ENCODE measurements at places on chromosomes 3 and 15. TPM values are rescaled to one million over a fixed set of nuclear protein-coding genes. Genes with fewer than 3 reads are reported as not detected.

DNA sequence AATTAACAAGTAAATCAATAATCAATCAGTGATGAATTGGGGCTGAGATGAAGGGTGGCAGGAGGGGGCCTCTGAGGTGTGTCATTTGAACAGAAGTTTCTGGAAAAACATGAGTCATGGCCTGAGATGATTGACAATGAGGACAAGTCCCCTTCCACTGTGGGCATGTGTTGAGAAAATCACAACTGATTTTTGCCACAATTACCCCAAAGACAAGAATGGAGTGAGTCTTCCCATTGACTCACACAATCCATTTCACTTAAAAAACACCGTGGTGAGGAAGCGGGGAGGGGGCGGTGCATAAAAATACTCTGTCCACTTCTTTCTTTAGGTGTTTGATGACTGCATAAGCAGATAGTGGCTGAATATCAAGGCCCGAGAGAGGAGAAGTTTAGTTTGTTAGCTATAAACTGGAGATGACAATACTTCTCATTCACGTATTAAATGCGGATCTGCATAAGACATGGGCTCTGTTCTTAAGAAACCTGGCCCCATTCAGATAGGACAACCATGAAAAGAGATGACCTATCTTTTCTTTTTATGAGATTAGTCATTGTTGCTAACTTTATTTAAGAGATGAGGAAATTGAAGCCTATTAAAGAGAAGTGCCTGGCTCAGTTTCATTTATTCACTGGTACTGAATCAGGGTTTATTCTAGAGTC is 34.7 kb downstream of the SHC4 start:
- H3K36me3 ChIP-seq = peaks cover 13% of the 10 kb centered on the region
- no peak overlapping the region for H3K4me3 ChIP-seq
- H3K27me3 ChIP-seq = peaks cover 9% of the 10 kb centered on the region
- peak overlapping the region; percentile 84 for H3K27ac ChIP-seq

GRCh38 chr3:20280257-20280656 is 94.3 kb upstream of the SGO1 start:
- peaks cover 9% of the 10 kb centered on the region for H3K4me1 ChIP-seq
- H3K36me3 ChIP-seq = peaks cover 8% of the 10 kb centered on the region
- H3K4me3 ChIP-seq = no peak overlapping the region
- peaks cover 2% of the 10 kb centered on the region for H3K27me3 ChIP-seq
- peak; percentile 20 for DNase-seq

The SORD gene
- total RNA-seq = 28.7 TPM

The AP3B2 gene
- 0.16 TPM for total RNA-seq

DNA sequence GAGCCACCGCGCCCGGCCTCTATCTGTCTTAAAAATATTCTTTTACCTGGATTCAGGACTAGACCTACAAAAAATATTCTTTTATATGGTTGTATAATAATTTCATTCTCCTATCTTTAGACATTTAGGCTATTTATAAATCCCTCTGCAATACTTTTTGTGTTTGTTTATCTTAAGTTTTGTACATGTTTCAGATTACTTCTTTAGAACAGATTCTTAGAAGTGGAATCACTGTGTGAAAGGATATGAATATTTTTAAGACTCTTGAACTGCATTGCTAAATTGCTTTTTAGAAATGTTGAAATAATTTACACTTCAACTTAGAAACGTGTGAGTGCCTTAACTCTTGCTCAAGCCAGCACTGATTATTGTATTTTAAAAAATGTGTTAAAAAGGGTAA is 131.3 kb upstream of the PTX3 start:
- H3K36me3 ChIP-seq = no peaks in the 10 kb centered on the region
- no peak overlapping the region for H3K4me3 ChIP-seq
- no peaks in the 10 kb centered on the region for H3K27me3 ChIP-seq
- H3K27ac ChIP-seq = no peak overlapping the region
- no peak for DNase-seq

GRCh38 chr3:157590273-157590672 is 87.1 kb upstream of the VEPH1 start:
- no peak overlapping the region for H3K27ac ChIP-seq
- H3K36me3 ChIP-seq = no peaks in the 10 kb centered on the region
- peaks cover 6% of the 10 kb centered on the region for H3K27me3 ChIP-seq
- no peaks in the 10 kb centered on the region for H3K4me1 ChIP-seq
- DNase-seq = no peak

GRCh38 chr15:32641517-32642059 is at the start of gene SCG5:
Gene SCG5 (plus strand): TSS chr15:32641710. CDS start chr15:32643593, 1,883 bp downstream.
- H3K36me3 ChIP-seq = peaks cover 23% of the 10 kb centered on the region
- H3K27ac ChIP-seq = no peak within 1 kb of the TSS
- no peak for DNase-seq
- no peaks in the 10 kb centered on the region for H3K4me1 ChIP-seq

DNA sequence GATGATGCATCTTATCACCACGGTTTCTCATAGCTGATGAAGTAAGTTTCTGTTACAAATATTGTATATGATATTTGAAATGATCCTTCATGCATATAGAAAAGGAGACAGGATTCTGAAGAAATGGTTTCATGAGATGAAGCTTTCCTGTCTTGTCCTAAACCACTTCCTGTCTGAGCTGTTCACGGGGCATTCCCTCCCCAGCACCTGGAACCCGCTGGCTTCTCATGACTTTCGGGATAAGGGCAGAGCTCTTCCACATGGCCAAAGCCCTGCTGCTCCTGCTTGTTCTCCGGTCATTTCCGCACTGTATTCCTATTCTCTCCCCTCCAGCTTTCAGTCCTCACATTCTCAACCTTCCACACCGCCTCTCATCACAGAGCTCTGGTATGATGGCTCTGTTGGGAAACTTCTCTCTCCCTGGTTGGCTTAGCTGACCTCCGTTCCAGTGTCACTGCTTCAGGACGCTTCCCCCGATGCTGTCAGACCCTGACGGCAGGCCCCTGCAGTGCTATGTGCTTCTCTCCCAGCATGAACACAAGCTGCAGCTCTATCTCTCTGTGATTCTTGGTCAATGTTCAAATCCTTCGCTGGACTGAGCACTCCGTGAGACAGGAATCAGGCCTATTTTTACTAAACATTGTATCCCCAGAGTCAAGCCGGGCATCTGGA is 86.9 kb upstream of the HERC1 start:
- H3K27me3 ChIP-seq = no peaks in the 10 kb centered on the region
- no peak overlapping the region for H3K27ac ChIP-seq
- no peak overlapping the region for H3K4me3 ChIP-seq
- no peaks in the 10 kb centered on the region for H3K36me3 ChIP-seq
- H3K4me1 ChIP-seq = peaks cover 13% of the 10 kb centered on the region

GRCh38 chr15:100158356-100158755 is 183.4 kb downstream of the ADAMTS17 start:
- H3K4me1 ChIP-seq = no peaks in the 10 kb centered on the region
- DNase-seq = no peak
- H3K27ac ChIP-seq = no peak overlapping the region
- H3K27me3 ChIP-seq = no peaks in the 10 kb centered on the region
- H3K4me3 ChIP-seq = no peak overlapping the region

GRCh38 chr3:23385327-23385726 is 182.2 kb downstream of the UBE2E2 start:
- H3K36me3 ChIP-seq = peaks cover 3% of the 10 kb centered on the region
- DNase-seq = no peak
- no peak overlapping the region for H3K27ac ChIP-seq
- no peaks in the 10 kb centered on the region for H3K4me1 ChIP-seq

GRCh38 chr3:152539191-152539764 is 270.5 kb downstream of the MBNL1 start:
- H3K27me3 ChIP-seq = peaks cover 14% of the 10 kb centered on the region
- H3K36me3 ChIP-seq = no peaks in the 10 kb centered on the region
- no peak overlapping the region for H3K4me3 ChIP-seq

DNA sequence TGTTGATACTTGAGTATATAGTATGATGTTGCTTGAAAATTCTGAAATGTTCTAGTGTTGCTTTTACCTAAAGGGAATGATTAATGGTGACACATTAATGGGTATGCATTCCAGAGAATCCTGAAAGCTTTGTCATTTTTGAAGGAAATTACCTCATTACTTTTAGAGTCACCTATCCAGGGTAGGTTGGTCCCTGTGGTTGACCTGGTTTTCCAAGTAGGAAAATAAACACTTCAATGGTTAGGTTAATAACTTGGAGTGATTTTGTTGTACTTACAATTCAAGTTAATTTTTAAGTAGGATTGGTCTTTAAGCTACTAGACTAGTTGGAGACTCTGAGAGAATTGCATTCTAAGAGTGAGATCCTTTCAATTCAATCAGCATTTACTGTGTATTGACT is 31.0 kb downstream of the MITF start:
- H3K27me3 ChIP-seq = no peaks in the 10 kb centered on the region
- H3K4me1 ChIP-seq = no peaks in the 10 kb centered on the region
- no peaks in the 10 kb centered on the region for H3K36me3 ChIP-seq
- no peak for DNase-seq

DNA sequence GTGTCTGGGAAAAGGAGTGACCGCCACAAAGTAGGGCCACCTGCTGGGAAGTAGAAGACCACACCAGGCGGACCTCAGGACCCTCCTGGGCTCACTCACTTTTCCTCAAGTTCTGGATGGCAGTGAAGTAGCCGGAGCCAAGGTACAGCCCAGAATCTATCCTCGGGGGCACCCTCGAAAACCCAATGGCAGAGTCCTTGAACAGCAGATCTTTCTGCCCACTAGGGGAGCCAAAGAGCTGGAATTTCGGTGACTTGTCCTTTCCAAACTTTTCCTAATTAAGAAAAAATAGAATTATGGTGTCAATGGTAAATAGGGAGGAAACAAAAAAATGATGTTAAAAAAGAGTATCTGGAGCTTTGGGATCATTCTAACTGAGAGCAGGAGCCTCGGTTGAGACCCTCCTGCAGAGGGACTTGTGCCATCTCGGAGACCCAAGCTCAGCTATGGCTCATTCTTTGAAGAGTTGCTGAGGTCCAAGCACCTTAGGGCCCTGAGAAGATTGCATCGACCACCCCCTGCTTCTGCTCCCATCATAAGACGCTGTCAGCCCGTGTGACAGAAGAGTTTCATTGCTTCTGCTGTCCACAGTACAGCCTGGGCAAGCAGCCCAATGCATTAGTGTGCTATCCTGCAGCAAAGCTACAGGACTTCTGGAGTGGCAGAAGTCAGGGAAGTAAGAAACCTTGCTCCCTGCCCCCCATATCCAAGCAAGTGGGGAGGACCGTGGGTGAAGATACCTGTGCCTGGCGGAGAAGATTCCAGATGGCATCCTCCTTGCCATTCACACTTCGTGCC is 14.8 kb downstream of the LTF start:
- peaks cover 2% of the 10 kb centered on the region for H3K27me3 ChIP-seq
- H3K4me3 ChIP-seq = no peak overlapping the region
- H3K36me3 ChIP-seq = no peaks in the 10 kb centered on the region
- no peak overlapping the region for H3K27ac ChIP-seq
- H3K4me1 ChIP-seq = no peaks in the 10 kb centered on the region
- peak; percentile 9 for DNase-seq

DNA sequence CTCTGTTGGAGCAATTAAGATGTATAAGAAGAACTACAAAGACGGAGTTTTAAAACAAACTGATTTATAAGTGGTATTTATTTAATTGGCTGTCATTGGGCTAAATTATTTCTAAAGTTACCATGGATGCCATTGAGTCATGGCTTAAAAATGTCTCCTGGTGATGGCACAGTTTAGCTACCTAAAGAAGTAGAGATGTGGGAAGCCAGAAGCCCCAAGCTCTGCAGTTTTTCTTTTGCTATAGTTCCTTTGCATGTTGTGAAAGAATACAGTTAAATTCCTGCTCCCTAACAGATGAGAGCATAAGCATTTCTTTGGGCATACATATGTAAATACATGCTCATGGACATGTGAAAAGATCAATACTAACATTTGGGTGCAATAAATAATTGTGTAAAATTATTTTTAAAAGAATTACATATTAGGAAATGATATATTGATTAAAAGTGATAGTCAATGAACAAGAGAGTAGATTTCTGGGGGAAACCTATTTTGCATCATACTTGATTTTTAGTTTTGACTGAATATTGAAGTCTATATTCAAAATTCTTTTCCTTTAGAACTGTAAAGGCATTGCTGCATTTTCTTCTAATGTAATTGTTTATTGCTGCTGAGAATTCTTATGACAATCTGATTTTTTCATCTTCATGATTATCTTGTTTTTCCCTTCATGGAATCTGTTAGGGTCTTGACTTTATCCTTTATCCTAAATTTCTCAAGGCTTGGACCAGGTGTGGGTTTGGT is 2.1 kb downstream of the OPA1 start:
- H3K27me3 ChIP-seq = no peaks in the 10 kb centered on the region
- peaks cover 36% of the 10 kb centered on the region for H3K36me3 ChIP-seq
- DNase-seq = no peak
- peak overlapping the region; percentile 96 for H3K4me3 ChIP-seq

The ISLR2 gene
- total RNA-seq = not detected

GRCh38 chr15:76418352-76419140 is 82.0 kb downstream of the ISL2 start:
- H3K27me3 ChIP-seq = no peaks in the 10 kb centered on the region
- H3K4me3 ChIP-seq = no peak overlapping the region
- no peaks in the 10 kb centered on the region for H3K4me1 ChIP-seq
- no peak overlapping the region for H3K27ac ChIP-seq
- no peaks in the 10 kb centered on the region for H3K36me3 ChIP-seq
- DNase-seq = no peak

The CD80 gene
- 10.2 TPM for total RNA-seq

GRCh38 chr3:10753964-10754363 is 62.1 kb upstream of the SLC6A11 start:
- H3K4me1 ChIP-seq = peaks cover 3% of the 10 kb centered on the region
- peaks cover 31% of the 10 kb centered on the region for H3K27me3 ChIP-seq
- no peaks in the 10 kb centered on the region for H3K36me3 ChIP-seq
- no peak overlapping the region for H3K4me3 ChIP-seq

The HOMER2 gene
- 5.4 TPM for total RNA-seq

DNA sequence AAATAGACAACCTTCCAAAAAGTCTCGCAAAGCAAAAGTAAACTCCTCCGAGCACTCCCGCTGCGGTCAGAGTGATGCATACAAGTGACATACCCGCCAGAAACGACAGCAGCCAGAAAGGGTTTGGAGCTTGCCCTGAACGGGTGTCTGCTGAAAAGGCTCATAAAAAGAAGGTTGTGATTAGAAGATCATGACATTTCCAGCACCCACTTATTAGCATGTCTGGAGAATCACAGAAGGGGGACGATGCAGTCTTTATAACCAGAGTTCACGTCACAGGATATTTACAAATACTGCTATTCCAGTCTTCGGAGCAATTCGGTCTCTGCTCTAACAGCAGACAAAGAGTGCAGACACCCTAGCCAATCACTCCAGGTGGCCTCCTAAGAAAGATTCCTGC is 59.1 kb upstream of the FRMD4B start:
- no peak overlapping the region for H3K4me3 ChIP-seq
- peaks cover 11% of the 10 kb centered on the region for H3K27me3 ChIP-seq
- H3K4me1 ChIP-seq = peaks cover 5% of the 10 kb centered on the region
- H3K27ac ChIP-seq = no peak overlapping the region

GRCh38 chr3:175238801-175239200 is 379.7 kb downstream of the NAALADL2 start:
- H3K4me1 ChIP-seq = no peaks in the 10 kb centered on the region
- no peak for DNase-seq
- no peaks in the 10 kb centered on the region for H3K27me3 ChIP-seq
- H3K27ac ChIP-seq = no peak overlapping the region
- H3K4me3 ChIP-seq = no peak overlapping the region
